ENCODE measurements at places on chromosomes 11 and 22.

DNA sequence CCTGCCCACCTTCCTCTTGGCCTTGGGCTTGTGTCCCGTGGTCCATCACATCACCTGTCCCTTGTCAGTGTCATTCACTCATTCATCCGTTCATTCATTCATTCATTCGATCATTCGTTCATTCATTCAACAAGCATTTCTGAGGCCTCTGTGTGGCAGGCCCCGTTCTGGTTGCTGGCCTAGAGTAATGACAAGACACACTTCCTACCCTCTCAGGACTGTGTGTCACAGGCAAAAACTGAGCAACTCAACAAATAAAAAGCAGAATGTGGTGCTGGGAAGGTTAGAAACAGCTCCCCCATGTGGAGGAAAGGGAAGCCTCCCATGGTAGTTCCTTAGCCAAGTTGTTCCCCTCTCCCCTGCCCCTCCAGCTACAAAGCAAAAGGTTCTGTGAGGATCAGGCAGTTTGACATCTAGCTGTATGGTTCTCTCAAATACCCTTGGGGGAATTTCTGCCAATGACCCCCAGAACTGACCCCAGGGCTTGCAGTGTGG is 1.6 kb upstream of the OMP start:
- peak; percentile 68 for DNase-seq

DNA sequence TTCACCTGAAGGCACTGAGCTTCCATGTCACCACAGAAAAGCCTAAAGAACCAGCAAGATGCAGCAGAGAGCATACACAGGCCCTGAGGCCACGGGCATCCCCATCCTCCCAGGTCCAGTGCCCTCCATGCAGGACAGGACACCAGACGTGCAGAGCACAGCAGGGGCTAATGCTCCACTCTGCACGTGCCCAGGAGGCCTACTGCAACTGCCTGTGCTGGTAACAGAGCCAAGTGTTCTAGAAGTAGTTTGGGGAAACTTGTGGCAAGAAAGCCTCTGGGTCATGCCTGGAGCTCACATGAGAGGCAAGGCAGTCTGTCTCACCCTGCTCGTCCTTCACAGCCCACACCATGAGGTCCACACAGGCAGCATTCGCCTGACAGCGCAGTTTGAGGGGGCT is 30.7 kb downstream of the SERPIND1 start:
- DNase-seq, result no peak

DNA sequence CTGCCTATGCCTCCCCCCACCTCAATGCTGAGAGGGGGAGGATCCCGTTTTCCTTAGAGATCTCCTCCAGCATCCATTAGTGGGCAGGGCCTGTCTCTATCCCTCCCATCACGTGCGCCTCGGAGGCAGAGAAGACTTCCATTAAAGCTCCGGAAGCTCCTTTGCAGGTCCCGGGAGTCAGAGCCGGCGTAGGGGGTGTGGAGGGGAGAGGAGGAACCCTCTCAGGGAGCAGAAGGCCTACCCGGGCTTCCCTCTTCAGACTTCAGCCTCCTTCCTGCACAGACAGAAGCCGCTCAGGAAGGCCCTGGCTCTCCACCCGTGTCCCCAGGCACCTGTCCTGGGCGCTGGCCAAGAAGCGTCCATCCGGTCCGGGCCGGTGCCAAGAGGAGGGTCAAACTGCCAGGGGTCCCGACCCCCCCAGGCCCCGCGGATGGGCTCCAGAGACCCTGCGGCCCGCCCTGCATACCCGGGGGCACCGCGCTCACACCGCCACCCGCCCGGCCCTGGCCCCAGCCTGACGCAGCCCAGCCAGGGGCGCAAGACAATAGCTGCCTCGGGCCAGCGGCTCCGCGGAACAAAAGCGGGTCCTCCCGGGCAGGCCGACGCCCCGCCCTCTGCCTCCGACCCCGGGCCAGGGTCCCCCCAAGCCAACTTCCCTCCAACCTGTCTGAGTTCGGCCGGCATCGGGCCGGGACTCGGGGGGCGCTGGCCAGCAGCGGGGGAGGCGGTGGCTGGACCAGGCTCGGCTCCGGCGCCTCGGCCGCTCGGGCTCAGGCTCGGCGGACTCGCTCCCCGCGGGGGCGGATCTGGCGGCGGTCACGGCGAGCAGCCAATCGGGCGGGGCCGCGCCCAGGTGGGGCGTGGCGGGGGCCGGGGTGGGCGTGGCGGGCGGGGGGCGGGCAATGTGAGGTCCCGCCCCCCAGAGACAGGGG is 29.9 kb downstream of the ARVCF start:
- DNase-seq, result peak; percentile 84

GRCh38 chr11:61477126-61477525 is 31.4 kb upstream of the LRRC10B start:
- DNase-seq, result no peak

GRCh38 chr11:134843020-134843419 is 431.0 kb upstream of the B3GAT1 start:
- no peak for DNase-seq

- no peak for DNase-seq
Measured at GRCh38 chr11:96015906-96016565, 92.1 kb upstream of the MTMR2 start.

DNA sequence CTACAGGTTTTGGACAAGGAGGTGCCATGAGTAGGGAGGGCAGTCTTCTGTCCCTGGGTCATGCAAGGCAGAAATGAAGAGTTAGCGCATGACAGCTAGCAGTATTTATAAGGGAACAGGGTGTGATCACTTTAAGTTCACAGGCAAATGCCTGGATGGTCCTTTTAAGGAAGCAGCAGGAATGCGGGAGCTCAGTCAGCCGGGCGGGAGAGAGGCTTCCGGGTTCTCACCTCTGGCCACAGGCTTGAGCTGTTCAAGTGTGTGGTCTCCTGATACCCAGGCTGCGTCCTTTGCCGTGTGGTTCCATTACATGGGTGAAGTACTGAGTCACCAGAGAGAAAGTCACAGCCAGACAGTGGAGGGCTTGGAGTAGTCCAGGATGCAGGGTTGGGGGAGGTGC is 105.4 kb downstream of the BCR start:
- no peak for DNase-seq

GRCh38 chr11:47775240-47775869 is 8.2 kb upstream of the FNBP4 start:
- DNase-seq, result no peak

GRCh38 chr11:8834379-8834778 is 76.6 kb upstream of the AKIP1 start:
- DNase-seq, result no peak

- DNase-seq, result no peak
Measured at GRCh38 chr22:32674925-32675825, 126.3 kb upstream of the TIMP3 start.

DNA sequence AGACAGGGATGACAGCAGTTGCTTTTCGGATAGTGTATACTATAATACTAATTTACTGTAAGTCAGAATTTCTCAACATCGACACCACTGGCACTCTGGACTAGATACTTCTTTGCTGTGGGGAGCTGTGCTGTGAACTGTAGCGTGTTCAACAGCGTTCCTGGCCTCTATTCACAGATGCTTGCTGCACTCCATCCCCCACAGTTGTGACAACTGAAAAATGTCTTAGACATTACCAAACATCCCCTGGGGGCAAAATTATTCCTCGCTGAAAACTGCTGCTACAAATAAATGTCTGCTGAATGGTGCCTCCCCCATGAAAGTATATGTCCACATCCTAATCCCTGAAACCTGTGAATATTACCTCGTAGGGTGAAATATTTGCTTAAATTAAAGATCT is 7.5 kb upstream of the SLC15A3 start:
- DNase-seq, result no peak

GRCh38 chr11:110000850-110001249 is 92.3 kb upstream of the ZC3H12C start:
- DNase-seq, result no peak

DNA sequence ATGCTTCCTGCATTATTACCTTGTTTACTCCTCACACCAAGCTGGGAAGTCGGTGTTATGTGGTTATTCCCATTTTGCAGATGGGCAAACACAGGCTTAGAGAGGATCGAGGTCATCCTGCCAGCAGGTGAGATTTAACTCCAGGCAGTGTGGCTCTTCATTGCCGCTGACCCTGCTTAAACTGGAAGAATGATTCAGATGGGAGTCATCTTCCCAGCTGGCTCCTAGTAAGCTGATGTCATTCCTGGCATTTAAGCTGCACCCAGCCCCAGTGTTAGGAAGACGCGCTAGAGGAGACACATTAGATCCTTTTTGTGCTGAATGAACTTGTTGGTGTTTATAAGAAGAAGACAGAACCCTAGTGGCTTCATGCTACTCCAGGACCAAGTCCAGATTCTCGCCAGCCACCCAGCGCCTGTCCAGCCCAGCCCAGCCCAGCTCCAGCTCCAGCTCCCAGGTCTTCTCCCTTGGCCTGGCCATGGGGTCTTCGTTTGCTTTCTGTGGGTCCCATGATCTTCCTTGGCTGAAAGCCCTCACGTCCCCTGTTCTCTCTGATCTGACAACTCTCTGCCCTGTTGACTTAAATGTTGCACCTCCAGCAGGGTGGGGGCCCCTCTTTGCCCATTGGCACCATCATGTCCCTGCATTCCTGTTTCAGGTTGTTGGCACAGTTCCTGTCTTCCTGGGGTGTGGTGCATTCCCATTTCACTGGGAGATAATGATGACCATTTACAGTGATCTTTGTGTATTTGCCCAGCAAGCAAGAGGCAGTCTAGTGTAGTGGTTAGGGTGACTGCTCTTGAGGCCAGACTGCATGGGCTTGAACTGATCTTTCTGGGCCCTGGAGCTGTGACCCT is 13.6 kb downstream of the PARVB start:
- DNase-seq, result peak; percentile 73

GRCh38 chr22:27420817-27421361 is 380.7 kb downstream of the MN1 start:
- no peak for DNase-seq

DNA sequence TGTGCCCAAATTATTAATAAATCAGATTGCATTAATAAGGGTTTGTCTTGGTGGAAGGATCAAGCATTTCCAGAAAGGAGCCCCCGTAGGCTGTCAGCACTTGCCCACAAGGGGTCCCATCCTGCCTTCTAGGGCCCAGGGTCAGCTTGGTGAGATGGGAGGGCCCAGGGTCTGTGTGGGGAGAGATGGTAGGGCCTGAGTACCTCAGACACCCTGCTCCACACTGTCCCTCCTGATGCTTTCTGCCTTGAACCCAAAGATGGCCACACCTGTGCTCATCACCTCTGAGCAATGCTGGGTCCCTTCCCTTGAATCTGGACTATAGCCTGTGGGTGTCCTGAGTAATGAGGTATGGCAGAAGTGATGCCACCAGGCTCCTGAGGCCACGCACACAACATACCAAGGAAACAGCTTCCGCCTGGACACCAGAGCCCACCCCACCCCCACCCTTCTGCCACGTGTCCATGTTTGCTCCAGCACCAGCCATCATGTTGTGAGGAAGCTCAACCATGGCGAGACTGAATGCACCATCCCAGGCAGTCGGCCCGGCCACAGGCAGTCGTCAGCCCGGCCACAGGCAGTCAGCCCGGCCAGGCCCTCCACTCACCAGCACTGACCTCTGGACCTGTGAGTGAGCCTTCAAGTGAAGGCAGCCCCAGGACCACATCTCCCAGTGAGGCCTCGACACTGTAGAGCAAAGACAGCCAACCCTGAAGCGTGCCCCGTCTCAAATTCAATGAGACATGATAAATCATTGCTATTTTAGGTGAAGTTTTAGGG is 6.8 kb downstream of the BET1L start:
- DNase-seq, result no peak

GRCh38 chr11:116061322-116061721 is 557.1 kb upstream of the CADM1 start:
- no peak for DNase-seq

DNA sequence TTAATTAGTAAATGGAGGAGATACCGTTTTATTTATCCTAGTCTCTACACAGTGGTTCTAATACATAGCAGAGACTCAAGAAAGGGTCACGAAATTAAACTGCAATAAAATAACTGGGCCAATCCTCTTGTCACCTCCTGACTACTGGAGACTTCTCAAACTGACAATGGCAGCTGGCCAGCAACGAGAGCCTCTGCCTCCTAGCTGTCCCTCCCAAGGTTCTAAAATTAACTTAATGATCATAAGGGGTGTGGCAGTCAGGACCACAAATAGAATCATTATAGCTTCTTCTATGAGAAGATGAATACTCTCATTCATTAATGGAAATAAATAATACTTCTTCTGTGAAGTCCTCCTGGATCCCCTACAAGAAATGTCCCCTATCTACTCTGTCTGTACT is 63.8 kb upstream of the APOA1 start:
- DNase-seq, result no peak

DNA sequence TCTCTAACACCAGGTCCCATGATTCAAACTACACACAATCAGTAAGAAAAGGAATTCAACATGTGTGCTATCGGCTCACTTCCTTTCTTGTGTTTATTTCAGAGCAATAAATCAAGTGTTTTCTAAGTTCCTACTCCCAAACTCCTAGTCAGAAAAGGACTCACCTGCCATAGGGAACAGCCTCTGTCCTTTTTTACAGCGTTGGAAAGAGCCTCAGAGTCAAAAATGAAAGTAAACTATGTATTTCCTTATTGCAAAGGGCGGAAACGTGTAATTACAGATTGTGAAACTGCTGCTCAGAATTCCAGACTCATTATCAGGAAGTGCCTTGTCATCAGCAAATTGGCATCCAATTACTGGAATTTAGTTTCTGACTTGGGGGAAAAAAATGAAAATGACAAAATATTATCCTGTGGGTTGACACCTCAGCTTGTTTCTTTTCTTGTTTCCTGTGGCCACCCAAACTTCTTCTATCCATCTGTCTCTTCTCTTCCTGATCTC is at the start of gene CASP4:
Gene CASP4, minus strand, starts transcription at position 220 of the 501 bp plus-strand sequence. Its CDS starts 49 bp downstream, at position 171.
- peak; percentile 77 for DNase-seq

- no peak for DNase-seq
Measured at GRCh38 chr11:72605973-72606747, 68.1 kb downstream of the PDE2A start.

GRCh38 chr11:58919561-58919960 is 19.7 kb upstream of the GLYATL1 start:
- DNase-seq, result no peak

DNA sequence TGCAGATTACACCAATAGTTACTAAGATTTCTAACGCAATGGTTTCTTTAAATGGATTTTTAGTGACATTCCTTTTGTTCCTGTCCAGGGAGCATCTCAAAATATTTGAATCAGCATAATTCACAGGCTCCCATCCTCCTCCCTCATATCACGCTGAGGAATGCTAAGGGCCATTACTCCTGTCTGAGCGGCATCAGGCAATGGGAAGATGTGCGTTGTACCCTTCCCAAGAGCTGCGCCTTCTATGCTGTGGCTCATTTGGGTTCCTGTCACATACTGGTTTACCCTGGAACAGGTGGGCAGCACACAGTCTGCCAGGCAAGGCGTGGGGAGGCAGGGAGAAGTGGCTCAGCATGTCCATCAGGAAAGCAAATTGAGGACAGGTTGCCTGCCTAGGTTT is 121.9 kb downstream of the DBX1 start:
- no peak for DNase-seq

DNA sequence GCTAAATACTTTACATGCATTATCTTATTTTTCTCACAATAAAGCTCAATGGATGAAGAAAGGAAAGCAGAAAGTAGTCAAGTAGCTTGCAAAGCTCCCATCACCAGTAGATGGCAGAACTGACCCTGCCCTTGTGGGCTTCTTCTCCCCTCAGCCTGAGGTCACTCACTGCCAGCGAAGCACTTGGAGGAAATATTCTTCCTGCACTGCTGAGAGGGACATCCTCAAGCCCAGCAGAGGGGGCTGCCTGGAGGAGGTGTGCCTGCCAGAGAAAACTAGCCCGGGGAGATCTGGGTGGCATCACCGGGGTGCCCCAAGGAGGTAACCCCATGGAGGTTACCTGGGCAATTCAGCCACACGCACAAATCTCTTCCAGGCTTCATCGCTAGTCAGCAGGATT is 6.6 kb downstream of the APOL4 start:
- DNase-seq, result peak; percentile 79

- DNase-seq, result no peak
Measured at GRCh38 chr11:122189229-122189628, 73.2 kb upstream of the BLID start.

Data from suppressor macrophage treated with lipopolysaccharide for 1 hour (primary cell).